ENCODE measurements at places on chromosomes 5 and 9.

DNA sequence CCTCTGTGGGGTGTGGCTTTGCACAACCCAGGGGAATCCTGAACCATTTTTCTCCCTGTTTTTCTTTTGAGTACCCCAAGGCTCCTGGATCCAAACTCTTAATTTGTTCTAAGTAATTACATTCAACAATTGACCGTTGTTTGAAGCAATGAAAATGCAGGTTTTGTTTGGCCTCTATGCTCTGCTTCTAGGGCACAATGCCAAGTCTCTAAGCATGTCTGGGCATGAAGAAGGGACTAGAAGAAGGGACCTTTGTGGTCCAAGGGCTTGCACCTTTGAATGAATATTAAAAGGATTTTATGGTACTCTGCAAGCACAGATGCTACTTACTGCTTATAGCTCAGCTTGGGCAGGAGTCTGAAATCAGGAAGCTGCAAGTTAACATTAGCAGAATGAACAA lies 6.6 kb upstream of the ENC1 start:
- peak; percentile 53 for DNase-seq

DNA sequence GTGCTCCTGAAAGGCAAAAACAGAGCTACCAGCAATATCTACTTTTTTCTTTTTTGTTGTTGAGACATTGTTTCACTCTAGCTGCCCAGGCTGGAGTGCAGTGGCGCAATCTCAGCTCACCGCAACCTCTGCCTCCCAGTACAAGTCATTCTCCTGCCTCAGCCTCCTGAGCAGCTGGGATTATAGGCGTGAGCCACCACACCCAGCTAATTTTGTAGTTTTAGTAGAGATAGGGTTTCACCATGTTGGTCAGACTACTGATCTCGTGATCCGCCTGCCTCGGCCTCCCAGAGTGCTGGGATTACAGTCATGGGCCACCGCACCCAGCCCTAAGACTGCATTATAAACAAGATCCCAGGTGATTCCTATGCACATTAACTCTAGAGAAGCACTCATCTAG lies 17.0 kb downstream of the PLPP1 start:
- no peak for DNase-seq

DNA sequence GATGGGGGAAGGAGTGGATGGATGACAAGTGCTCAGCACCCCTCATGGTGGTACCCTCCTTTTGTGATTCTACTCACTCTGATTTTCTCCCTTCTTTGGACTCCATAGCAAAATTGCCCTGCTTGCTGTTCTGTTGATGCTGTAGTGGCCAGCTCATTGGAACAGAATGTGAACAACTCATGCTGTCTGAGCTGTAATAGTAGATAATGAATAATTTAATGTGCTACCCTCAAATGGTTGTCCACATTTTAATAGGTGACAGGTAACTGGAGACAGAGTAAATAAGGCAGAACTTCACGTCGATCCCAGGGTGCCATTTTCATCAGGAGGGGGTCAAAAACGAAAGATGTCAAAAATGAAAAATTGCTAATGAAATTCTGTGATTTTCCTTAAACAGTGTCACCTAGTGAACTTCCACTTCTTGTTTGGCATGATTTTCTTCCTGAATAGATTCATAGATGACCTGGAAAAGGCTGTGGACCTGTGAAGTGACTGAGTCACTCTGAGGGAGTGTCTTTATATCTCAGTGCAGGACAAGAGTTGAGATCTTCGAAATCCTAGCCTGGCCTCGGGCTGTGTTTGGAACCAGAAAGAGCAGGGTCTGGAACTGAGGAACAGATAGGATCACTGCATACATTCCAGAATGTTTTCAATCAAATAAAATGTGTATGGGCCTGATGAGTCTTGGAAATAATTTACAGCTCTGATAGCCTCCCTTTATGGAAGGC lies 270.2 kb downstream of the PSAT1 start:
- DNase-seq: no peak

DNA sequence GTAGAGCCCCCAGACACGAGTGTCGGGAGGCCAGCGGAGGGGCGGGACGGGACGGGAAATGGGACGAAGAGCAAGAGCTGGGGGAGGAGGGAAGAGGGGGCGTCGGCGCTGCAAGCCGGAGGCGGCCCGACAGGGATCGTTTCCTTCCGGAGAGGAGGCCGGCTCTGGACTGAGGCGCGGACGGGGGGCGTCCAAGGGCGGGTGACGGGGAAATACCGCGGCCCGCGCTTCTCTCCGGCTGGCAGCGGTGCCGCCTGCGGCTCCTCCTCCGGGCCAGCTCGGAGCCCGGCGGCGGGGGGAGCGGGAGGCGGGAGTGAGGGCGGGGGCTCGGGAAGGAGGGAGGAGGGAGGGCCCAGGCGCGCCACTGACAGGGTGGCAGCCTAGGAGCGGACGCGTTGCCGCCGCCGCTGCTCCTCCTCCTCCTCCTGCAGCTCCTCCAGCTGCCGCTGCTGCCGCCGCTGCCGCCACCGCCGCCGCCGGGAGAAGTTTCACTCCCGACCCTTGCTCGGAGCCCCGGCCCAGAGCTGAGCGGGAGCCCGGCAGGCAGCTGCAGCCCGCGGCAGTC lies at the start of gene CHSY3:
CHSY3 (plus strand) TSS at position 364 of the 565 bp plus-strand sequence.
- peak; percentile 43 for DNase-seq

DNA sequence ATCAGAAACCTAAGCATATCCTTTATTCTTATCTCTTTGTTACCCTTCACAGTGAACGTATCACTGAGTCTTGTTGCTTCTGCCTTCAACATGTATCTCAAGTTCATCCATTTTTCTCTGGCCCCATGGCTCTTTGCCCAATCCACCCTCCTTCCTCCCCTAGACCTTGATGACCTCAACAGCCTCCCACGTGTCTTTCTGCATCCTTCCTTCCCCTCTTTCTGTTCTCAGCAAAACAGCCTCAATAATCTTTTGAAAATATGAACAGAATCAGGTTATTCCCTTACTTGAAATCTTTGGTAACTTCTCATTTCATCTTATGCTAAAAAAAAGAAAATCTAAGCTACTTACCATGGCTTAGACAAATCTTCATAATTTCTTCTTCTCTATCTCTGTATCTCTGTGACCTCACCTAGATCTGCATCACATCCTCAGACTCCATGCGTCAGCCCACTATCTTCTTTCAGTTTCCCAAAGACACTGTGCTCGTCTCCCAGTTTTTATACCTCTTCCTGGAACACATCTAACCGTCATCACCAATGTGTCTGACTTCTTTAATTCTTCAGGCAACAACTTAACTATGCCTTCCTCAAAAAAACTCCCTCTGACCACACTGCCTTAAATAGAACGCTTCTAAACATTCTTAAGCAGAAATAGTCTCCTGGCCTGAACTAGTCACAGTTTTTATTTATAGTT lies 208.0 kb downstream of the PARP8 start:
- no peak for DNase-seq

DNA sequence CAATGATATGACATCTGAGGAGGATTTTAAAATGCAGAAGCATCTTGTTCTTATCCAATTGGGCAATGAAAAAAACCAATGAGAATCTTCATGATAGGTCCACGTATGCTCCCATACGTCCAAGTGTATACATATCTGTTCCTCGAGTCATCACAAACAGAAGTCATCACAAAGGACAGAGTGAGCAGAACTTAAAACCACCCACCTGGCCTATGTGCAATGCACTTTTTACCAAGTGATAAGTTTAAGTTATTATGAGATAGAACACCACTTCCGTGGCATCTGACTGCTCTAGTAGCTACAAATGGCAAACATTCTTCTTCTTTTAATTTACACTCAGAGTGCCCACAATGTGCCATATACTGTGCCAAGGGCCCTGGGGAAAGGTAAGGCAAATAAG lies 82.4 kb downstream of the PPP2R2B start:
- DNase-seq: no peak

- no peak for DNase-seq
Observed at GRCh38 chr9:108049671-108050494, 560.3 kb upstream of the KLF4 start.

DNA sequence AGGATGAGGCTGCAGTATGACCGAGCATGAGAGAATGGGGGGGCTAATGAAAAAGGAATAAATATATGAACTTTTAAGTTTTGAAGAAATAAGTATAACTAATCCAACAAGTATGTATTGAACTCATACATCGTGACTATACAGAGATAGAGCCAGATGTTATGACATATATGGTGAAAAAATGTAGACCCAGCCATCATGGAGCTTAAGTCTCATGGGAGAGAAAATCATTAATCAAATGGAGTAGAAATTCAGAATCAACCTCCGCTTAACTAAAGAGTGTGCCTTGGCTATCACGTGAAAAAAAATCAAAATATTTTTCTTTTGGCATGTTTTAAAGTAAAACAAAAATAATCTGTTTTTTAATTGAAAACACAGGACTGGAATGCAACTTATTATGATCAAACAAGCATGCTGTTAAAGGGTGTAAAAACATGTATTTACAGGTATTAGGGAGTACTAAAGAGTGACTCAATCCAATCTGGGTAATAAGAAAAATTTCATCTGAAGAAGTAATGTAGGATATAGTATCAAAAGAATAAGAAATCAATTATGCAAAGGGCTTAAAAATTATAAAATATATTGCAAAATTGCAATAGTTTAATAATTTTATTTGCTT lies 868.5 kb upstream of the NUDT12 start:
- DNase-seq: no peak

DNA sequence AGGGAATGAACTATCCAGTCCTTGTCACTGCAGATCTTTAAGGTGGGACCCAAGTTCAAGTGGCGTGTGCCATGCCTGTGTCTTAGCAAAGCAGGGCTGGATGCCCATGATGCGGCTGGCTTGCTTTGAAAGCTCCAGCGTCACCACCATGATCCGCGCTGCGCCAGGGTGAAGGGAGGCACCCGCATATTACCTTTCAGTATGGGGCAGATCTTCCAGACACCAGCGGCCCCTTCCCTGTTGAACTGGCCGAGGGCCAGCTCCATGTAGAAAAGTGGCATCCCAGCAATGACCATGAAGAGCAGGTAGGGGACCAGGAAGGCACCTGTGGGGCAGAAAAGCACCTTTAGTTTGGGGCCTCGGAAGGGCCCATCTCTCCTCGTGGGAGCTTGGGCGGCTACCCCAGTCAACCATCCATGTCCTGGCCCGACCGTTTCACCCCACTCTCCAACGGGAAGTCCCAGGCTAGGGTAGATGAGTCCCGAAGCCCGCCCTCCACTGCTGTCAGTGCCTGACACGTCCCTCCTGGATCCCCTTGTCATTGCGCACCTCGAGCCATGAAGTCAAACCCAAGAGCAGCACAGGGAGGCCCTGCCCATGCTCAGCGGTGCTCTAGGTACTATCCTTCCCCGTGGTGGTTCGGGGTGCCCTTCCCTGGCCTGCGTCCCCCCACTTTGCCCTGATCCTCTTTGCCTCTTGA lies 3.9 kb downstream of the SLC6A3 start:
- DNase-seq: no peak

DNA sequence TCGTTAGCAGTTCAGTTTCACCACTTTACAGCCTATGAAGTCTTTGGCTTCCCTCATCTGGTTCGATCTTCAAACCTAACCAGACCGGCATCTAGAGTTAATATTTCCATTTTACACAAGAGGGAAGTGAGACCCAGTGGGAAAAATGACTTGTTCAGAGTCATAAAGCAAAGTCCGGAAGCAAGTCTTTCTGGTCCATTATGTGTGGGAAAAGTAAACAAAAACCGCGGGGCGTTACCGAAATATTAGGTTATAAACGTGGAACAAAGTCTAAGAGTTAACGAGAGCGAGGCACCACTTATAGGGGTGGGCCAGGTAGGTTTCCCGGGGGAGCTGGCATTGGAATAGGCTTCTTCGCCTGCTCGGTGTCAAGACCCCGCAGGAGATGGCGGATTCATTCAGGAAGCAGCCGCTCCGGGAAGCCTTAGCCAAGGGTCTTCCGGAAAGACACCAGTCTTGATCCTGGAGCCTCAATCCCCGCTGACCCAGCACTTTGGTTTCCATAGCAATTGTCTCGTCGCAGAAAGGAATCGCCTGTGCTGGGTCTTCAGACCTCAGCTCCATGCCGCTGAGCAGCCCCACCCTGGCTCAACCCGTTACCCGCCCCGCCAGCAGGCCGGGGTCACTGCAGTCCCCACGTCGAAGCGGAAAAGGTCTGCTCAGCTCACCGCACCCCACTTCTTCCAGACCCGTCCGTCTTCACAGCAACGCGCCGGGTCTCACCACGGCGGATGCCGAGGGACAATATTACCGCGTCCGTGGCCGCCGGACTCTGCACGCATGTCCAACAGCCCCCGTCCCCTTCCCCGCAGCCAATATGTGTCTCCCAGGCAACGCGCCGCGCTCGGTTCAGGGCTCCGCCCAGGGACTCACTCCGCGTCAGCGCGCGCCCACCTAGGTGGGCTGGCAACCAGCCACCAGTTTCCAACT lies at the start of gene C5orf52:
C5orf52 (plus strand) TSS at position 872 of the 930 bp plus-strand sequence. CDS start 82 bp downstream, outside the sequence.
- peak; percentile 9 for DNase-seq

DNA sequence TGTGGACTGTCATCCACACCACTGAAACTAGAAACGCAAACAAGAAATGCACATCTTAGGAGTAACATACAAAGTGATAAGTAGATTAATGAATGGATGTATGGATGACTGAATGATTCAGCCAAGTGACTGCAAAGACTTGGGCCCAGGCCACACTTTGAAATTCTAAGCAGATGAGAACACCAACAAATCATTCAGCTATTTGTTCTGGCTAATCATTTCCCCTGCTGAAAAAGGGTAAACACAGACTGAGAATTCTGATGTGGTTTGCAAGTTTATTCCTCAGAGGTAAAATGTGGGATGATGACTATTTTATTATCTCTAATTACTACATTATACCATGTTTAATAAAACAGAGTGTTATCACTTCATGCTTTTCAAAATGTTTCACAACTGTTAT lies 163.2 kb upstream of the ADAMTS16 start:
- DNase-seq: no peak

- no peak for DNase-seq
Observed at GRCh38 chr9:121924700-121925099, 168.4 kb downstream of the TTLL11 start.

DNA sequence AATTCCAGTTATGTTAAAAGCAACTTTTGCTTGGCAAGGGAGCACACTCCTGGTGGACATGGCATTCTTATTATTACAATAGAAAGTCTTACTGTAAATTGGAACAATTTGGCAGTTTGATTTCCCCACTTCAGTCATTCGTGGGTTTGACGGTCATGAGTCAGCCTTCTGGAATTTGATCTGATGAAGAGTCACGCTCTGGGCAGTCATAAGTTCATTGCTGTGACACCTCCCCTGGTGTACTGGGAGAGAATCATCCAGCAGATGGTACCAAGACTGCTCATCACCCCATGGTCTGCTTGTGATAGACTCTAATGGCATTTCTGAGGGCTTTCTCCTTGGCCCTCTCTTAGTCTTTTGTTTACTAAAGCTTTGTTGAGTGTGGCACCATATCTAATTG lies 53.8 kb downstream of the GLRA1 start:
- no peak for DNase-seq

DNA sequence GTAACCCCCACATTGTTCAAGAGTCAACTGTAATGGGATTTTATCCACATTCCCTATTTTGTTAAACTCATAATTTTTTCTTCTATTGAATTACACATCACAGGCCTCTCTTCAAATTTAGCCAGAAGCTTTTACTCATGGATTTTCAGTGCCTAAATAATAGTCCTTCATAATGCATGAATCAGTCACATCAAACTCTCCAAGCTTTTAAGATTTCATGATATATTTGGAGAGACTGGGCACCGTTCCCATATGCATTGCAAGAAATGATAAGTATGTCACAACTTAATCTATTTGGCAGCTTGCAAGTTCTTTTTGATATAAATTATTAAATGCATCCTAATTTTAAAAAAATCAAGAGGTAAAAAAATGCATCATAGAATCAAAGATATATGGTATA lies 465.9 kb downstream of the DMAC1 start:
- no peak for DNase-seq

All from NCI-H2081 (cell line).